ENCODE measurements at places on chromosomes 5 and 9.

- no peak for DNase-seq
Observed at GRCh38 chr5:102777099-102777498, 22.0 kb downstream of the PAM start.

DNA sequence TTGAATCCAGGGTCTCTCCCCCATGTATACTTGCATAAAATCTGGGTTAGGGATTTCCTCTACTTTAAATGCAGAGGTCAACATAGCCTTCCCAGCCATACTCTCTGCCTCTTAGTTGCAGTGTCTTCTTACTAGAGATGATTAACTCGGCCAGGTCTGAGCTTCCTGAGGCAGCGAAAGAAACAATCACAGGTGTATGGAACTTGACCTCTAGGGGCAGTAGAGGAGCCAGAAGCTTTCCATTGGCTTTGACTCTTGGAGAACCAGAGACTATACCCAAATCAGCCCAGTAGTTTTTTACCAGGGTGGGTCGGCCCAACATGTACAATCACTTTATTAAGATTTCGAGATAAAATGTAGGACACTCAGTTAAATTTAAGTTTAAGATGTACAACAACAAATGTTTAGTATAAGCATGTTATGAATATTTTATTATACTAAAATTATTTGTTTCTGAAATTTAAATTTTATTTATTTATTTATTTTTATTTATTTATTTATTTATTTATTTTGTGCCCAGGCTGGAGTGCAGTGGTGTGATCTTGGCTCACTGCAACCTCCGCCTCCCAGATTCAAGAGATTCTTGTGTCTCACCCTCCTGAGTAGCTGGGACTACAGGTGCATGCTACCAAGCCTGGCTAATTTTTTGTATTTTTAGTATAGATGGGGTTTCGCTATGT lies 48.0 kb upstream of the DMRT3 start:
- DNase-seq = peak; percentile 23

GRCh38 chr9:89593727-89594427 lies 10.9 kb upstream of the GADD45G start:
- DNase-seq = peak; percentile 47

DNA sequence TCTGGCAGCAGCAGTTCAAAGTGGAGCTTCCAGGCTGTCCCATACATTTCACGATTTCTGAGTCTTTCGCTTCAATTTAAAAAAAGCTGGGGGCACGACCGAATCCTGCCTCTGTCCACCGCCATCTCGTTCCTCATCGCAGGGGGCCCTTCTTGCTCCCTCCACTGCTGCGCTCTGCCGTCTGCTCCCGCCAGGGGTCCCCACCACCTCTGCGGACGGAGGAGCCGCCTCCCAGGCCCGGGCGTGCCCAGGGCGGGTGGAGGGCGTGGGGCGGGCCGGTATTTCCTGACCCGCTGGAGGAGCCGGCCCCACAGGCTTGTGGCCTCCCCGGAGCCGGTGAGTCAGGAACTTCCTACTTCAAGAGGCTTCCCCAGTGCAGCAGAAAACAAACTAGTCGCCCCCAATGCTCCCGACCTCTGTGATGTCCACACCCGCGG lies 50.4 kb downstream of the USP20 start:
- DNase-seq = no peak

- no peak for DNase-seq
Observed at GRCh38 chr9:86594724-86595123, 240.5 kb upstream of the TUT7 start.

DNA sequence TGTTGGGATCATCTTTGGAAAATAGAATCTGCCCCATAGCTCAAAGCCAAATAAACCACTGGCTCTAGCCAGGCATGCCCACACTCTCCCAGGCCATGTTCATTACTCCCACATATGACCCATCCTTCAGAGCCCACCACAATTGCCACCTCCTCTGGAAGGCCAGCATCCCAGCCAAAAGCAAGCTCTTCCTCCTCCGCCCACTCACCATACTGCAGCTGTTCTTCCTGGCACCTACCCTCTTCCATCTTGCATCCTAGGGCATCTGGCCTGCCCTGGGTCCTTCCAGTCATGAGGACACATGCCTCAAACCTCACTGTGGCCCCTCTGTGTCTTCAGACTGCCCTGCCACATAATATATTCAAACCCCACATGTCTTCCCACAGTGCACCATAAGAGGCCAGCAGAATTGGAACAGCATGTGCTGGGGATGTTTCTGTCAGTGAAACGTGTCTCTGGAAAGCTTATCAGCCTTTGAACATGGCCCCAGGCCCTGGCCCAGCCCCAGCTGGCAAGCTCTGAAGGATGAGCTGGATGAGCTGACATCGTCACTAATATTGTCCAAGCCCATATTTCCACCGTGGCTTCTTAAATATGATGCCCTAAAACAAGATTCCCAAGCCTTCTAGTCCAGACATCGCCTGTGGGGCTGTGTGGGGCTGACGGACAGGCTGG lies 230.8 kb downstream of the AGTPBP1 start:
- no peak for DNase-seq

GRCh38 chr5:74672215-74672877 lies 12.7 kb upstream of the HEXB start:
- DNase-seq = no peak

DNA sequence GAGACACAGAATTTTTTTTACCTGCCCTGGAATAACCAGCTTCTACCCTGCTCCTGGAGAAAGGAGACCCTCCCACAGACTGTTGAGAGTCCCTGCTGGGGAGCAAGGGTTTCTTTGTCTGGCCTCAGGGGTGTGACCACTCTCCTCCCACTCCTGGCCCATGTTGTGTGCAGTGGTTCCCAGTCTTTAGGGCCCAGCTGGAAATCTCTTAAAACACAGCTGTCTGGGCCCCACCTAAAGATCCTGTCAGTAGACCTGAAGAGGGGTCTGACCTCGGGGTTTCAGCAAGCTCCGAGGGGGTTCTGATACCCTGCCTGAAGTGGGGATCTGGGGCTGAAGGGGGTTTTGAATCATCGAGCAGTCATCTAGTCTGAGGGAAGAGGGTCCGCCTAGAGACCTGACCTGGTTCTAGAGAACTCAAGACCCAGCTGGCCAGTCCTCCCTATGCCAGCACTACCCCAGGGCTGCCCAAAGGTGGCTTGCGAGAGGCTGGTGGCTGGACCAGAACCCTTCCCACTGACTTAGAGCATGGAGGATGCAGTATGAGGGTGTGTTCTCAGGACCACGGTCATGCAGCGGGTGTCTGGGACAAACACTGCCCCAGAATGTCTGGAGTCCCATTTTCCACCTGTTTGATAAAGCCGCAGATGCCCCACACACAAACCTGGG lies 8.1 kb upstream of the UNC5A start:
- DNase-seq = no peak

GRCh38 chr5:147310059-147310704 lies 75.4 kb downstream of the STK32A start:
- no peak for DNase-seq

GRCh38 chr5:54103871-54104270 lies 206.5 kb downstream of the ARL15 start:
- DNase-seq = no peak

DNA sequence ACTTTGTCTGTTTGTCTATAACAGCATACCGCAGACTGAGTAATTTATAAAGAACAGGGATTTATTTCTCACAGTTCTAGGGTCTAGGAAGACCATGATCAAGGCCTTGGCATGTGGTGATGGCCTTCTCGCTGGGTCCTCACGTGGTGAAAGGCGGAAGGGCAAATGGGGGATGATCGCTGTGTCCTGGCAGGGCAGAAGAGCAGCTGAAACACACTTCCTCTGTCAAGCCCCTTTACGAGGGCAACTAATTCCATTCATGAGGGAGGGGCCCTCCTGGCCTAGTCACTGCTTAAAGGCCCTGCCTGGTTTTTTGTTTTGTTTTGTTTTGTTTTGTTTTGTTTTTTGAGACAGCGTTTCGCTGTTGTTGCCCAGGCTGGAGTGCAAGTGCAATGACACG lies 41.9 kb upstream of the UBTD2 start:
- no peak for DNase-seq

GRCh38 chr9:91037511-91038482 lies 236.2 kb downstream of the SYK start:
- no peak for DNase-seq

DNA sequence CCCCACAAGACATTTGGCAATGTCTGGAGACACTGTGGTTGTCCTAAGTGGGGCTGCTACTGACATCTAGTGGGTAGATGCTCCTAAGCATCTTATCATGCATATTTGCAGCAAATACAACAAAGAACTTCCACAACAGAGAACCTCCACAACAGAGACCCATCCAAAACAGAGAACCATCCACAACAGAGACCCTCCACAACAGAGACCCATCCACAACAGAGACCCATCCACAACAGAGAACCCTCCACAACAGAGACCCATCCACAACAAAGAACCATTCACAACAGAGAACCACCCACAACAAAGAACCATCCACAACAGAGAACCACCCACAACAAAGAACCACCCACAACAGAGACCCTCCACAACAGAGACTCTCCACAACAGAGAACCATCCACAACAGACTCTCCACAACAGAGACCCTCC lies 32.8 kb downstream of the ARPC5L start:
- DNase-seq = peak; percentile 94

- DNase-seq = no peak
Observed at GRCh38 chr5:83426855-83427254, 44.7 kb upstream of the VCAN start.

DNA sequence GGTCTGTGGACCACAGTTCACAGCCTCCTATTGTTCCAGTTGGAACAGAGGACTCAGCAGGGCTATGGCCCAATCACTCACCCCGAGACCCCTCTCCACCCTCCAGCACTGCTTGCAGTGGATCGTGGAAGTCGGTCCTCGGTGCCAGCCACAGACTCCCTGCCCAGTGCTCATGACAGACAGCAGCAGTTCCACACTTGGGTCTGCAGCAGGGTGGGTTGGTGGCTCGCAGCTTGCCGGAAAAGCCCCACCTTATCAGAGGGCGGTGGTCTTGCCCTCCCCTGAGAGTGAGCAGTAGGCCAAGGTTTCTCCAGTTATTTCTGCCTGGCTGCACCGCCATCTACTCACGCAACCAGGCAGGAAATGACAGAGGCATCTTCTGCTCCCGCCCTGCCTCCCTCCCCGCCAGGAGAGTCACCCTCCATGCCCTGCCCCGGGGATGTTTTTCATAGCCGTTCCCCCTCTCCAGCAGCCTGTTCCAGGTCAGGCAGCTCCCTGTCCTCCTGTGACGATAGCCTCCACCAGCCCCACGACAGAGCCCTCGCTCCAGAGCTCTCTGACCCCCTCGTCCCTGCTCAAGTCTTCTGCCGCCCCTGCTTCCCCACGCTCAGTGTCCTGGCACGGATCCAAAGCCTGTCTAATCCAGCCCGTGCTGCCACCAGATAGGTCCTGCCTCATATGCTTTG lies 34.5 kb downstream of the UNC5A start:
- no peak for DNase-seq

GRCh38 chr5:5887833-5888232 lies 465.4 kb downstream of the ICE1 start:
- DNase-seq = no peak

GRCh38 chr9:133945314-133945975 lies 46.7 kb downstream of the VAV2 start:
- DNase-seq = no peak

DNA sequence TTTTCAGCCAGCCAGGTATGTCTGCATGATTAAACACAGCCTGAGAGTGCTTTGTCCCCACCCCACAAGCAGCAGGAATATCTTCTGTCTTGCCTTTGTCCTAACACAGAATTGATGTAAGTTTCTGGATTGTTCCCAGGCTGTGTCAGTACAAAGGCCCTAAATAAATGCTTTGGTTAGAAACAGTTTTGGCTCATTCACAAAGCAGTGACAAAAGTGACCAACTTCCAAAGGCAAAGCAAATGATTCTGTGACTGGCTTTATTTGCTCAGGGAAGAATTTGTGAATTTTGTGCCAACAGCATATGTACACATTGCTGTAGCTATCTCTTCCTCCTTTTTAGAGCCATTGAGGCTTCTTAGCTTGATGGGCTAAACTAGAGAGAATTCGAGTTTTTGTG lies 133.7 kb downstream of the PLPPR1 start:
- DNase-seq = no peak

- DNase-seq = no peak
Observed at GRCh38 chr9:91348191-91348807, 13.4 kb downstream of the AUH start.
